NT2/D1 (cell line): ENCODE measurements at places on chromosomes 1 and 21.

GRCh38 chr1:3248155-3249141 is 179.4 kb downstream of the PRDM16 start:
- DNase-seq, result no peak

GRCh38 chr21:46127239-46128105 is 27.9 kb downstream of the FTCD start:
- DNase-seq, result no peak

DNA sequence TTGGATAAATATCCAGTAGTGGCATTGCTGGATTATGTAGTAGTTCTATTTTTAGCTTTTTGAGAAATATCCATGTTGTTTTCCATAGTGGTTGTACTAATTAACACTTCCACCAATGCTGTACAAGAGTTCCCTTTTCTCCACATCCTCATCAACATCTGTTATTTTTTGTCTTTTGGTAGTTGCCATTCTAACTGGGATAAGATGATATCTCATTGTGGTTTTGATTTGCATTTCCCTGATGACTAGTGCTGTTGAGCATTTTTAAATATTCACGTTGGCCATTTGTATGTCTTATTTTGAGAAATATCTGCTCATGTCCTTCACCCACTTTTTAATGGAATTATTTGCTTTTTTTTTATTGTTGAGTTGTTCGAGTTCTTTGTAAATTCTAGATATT is 183.9 kb downstream of the PTPRU start:
- no peak for DNase-seq

- DNase-seq, result no peak
These were observed 42.5 kb downstream of the RPRD2 start for GRCh38 chr1:150406483-150406882.

DNA sequence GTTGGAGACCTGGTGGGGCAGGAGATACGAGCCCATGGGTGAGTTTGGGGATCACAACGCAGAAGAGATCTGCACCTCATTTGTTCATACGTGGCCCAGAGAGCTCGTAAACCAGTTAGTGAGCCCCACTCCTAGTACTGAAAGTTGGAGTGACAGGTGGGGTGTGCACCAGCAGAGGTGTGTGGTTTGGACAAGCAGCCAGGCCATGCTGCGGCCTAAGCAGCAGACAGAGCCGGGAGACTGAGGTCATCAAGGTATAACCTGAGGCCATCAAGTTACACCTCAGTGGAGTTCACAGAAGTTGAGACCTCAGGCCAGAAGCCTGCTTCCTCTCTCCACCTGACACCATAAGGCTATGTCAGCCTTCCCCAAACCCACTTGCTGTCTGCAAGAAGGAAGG is 27.6 kb downstream of the KCNJ6 start:
- no peak for DNase-seq

DNA sequence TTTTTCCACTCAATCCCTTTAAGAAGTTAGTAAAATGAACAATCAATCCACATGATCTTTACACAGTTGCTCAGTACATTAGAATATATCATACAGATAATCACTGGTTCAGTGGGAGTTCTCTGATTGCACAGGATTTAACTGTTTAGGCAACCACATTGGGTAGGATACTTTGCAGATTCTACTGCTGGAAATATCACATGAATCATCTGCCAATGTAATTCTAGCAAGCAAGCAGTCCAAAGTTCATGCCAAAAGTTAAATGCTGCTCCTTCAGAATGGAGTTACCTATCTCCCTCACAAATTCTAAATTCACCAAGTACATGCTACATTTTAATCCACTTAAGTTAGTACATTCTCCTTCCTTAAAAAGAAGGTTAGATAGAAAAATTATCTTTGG is 52.4 kb downstream of the NEGR1 start:
- no peak for DNase-seq

GRCh38 chr1:193284219-193284618 is 97.8 kb upstream of the B3GALT2 start:
- DNase-seq, result no peak

- no peak for DNase-seq
These were observed 70.3 kb downstream of the DHRS3 start for GRCh38 chr1:12547586-12548225.

DNA sequence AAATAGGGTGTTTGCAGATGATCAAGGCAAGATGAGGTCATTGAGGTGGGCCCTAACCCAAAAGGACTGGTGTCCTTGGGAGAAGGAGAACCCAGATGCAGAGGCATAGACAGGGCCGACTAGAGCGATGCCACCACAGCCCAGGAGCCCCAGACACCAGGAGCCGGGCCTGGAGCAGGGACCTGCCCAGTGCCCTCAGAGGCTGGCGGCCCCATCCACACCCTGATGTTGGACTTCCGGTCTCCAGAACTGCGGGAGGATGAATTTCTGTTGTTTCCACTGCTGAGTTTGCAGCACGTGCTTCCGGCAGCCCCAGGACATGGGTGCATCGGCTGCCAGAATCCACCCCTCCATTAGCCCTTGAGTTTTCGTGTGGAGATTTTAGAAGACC is 7.2 kb upstream of the ACTRT2 start:
- DNase-seq, result no peak

DNA sequence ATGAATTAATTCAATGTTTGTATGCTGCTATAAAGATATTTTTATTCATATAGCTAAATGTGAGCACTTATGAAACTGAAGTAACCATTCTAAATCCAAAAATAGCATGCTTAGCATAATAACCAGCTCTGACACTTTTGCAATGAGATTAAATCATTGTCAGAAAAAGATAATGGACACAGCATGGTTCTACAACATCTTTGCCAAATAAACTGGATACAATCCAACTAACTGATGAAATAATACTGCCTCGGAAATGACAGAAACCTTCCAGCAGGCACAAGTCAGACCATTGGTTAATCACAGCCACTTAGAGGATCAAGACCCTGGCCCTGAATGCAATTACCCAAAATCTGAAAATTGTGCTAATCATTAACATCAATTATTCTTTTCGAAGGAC is 592.7 kb upstream of the ADGRL4 start:
- DNase-seq, result no peak

DNA sequence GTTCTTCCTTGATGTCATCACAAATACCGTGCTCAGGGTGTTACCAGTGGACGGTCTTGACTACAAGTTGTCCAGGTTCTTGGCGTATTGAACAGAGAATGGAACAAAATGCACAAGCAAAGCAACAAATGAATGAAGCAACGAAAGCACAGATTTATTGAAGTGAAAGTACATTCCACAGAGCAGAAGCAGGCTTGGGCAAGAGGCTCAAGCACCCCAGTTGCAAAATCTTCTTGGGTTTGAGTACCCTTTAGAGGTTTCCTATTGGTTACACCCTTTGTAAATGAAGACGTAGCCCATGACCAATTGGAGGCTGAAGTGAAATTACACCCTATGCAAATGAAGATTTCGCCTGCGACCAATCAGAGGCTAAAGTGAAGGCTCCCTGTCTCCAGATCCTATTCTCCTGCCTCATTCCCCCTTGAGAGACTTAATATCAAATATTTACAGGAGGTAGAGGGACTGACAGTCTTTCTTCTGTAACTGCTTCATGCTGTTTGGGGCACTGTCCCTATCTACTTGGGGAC is 38.3 kb downstream of the YY1AP1 start:
- no peak for DNase-seq

- DNase-seq, result no peak
These were observed 7.6 kb upstream of the HJV start for GRCh38 chr1:146029117-146029516.

DNA sequence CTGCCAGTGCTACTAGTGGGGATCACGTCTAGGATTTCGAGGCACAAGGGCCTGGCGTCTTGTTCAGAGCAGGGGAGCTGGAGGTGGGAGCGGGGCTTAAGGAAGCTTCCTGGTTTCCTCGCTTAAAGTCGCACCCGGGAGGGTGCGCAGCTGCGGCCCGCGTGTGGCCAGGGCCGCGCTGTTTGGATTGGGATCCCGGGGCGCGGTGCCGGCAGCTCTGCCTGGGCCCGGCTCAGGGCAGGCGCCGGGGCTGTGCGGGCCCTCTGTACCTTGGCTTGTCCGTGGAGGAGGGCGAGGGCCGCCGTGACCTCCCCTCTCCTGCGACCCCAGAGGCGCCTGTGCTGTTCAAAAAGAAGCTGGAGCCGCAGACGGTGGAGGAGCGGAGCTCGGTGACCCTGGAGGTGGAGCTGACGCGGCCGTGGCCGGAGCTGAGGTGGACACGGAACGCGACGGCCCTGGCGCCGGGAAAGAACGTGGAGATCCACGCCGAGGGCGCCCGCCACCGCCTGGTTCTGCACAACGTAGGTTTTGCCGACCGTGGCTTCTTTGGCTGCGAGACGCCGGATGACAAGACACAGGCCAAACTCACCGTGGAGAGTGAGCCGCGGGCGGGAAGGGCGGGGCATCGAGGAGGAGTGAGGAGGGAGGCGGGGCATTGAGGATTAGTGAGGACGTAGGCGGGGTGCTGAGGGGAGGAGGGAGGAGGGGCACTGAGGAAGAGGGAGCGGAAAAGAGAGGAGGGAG is 67.8 kb downstream of the OBSCN start:
- DNase-seq, result peak; percentile 91

DNA sequence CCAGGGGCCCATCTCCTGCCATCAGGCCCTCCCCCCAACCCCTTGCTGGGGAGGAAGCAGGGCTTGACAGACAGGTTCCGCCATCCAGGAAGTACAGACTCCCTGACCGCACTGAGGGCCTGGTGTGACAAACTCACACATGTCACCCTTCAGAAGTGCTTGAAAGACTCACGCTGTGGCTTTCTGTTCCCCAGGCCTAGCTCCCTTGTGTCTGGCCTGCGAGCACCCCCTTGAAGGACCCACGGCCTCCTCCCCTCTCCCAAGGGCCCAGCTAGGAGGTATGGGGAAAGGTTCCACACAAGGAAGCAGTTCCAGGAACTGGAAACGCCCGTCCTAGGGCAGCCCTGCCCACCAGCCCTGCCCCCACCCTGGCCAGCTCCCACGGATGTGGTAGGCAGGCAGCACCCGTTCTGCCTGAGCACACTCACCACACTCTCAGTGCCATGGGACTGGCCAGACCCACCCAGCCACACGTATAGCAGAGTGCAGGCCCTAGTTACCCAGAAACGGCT is 26.7 kb downstream of the SLC2A1 start:
- DNase-seq, result no peak

DNA sequence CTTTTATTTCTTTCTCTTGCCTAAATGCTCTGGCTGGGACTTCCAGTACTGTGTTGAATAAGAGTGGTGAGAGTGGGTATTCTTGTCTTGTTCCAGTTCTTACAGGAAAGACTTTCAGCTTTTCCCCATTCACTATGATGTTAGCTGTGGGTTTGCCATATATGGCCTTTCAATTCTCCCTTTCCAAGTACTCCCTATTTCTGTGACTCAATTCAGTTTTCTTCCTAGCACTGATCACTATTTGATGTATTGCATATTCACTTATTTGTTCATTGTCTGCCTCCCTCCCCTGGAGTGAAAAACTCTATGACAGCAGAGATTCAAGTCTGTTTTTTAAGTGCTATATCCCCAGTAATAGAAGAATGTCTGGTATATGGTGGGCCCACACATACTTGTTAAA is 618.2 kb upstream of the CAMK1G start:
- no peak for DNase-seq

GRCh38 chr1:27643600-27644368 is 8.8 kb upstream of the FGR start:
- no peak for DNase-seq

GRCh38 chr1:156160000-156160742 is 6.8 kb downstream of the SEMA4A start:
- DNase-seq, result no peak

- DNase-seq, result no peak
These were observed 18.0 kb downstream of the HHIPL2 start for GRCh38 chr1:222529916-222530315.

GRCh38 chr1:205456868-205457745 is 1.3 kb upstream of the BLACAT1 start:
- peak; percentile 84 for DNase-seq

DNA sequence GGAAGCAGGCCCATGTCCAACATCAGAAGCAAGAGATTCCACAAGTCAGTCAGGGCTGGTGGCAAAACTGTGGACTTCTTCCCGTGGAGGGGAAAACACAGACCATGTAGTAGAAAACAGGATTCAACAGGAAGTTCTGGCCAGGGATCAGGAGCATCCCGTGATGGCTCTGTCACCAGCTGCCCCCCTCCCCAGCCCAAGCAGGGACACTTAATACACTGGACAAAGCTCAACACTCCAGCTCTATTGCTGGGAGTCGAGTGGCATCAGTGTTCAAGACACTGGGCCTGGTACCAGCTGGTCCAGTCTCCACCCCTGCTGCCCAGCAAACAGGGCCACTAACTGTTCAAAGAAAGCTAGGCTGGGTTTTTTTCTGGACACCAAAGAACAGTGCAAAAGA is 3.7 kb downstream of the SLC45A3 start:
- no peak for DNase-seq

DNA sequence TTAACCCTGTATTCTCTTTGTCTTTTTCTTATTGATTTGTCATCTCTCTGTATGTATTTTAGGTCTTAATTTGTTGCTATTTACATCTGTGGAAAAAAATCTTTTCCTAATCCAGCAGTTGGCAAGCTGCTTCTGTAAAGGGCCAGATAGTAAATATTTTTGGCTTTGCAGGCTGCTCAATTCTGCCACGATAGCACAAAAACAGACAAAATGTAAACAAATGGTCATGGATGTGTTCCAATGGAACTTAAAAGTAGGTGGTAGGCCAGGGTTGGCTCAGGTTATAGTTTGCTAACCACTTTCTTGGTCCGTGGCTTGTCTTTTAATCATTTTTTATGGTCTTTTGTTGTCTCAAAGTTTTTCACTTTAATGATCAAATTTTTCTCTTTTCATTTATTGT is 371.8 kb downstream of the HHAT start:
- no peak for DNase-seq

DNA sequence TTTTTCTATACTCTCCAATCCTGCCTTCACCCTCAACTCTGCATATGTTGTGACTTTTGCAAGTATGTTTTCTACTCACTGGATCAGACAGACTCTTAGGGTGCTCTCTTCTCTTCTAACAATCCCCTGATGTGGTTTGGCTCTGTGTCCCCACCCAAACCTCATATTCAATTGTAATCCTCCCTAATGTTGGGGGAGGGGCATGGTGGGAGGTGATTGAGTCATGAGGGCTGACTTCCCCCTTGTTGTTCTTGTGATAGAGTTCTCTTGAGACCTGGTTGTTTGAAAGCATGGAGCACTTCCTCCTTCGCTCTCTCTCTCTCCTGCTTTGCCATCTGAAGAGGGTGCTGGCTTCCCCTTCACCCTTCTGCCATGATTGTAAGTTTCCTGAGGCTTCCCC is 148.9 kb upstream of the IGSF21 start:
- no peak for DNase-seq

DNA sequence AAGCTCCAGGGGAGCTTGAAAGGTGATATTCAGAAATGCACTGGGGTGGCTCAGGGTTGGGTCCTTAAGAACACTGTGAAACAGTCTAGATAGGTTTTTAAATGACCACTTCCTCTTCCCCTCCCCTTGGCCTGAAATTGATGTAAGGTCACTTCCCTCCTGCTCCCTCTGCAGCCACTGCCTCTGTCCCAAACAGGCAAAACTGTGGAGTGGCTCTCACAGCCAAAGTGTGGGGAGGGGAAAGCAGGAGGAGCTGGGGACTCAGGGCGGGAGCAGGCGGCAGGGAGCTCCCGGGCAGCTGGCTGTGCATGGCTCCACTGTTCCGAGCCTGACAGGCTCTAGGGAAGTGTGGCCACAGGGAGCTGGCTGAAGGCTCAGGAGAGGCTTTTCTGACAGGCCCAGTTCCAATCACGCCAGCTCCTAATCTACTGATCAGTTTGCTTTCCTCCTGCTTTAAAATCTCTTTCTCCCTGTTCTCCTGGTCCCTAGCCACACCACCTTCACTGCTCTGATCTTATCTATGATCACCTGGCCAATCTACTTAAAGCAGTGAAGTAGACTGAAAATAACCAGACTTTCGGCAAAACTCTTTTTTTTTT is 5.1 kb upstream of the CSRP1 start:
- no peak for DNase-seq
